Tibial artery (tissue), 4 donors: ENCODE measurements at places on chromosomes 3 and 15.

DNA sequence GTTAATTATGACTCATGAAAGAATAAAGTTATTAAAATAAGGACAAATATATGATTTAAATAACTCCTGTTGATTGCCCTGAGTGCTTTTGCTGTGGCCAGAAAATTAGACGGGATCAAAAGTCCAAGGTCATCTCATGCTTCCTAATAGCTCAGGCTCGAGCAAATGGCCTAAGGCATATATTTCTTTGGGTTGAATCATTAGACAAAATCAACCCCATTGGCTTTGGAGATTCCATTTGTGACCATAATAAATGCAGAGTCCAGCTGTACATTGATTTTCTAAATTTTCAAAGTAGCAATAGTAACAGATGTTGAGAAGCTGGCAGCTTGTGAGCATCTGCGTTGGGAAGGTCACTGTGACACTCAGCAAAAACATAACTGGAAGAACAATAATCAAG lies 464.5 kb upstream of the TGFBR2 start:
- DNase-seq: no peak

DNA sequence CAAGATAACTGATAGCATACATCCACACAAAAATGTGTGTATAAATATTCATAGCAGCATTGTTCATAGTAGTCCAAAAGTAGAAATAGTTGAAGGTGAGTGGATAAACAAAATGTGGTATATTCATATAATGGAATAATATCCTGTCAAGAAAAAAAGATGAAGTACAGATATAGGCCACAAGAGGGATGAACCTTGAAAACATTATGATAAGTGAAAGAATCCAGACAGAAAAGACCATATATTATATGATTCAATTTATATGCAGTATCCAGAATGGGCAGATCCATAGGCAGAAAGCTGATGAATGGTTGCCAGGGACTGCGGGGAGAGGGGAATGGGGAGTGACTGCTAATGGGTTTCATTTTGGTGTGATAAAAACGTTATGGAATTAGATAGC lies 54.3 kb upstream of the TNIK start:
- no peak for DNase-seq

DNA sequence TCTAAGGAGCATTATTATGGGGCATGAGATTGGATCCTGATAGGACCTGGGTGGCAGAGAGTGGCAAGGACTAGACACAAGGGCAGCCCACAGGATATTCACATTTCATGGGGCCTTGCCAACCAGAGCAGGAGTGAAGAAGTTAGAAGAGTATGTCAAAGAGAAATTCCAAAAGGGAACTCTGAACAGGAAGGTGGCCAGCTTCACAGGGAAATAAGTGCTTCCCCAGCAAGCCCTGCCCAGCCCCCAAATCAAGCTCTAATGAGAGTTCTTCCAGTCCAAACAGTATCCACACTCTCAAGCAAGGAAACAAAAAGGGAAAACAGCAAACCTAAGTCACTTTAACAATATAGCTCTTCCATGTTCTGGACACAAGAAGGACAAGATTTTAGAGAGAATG lies 130.2 kb upstream of the COL8A1 start:
- no peak for DNase-seq

GRCh38 chr15:100781961-100782530 lies 97.6 kb upstream of the ALDH1A3 start:
- DNase-seq: peak; percentile 45

- DNase-seq: no peak
Observed at GRCh38 chr15:41438206-41438605, 21.3 kb downstream of the RTF1 start.

- DNase-seq: no peak
Observed at GRCh38 chr3:69764121-69764741, 25.0 kb downstream of the MITF start.

GRCh38 chr15:77646104-77646694 lies 13.5 kb upstream of the LINGO1 start:
- DNase-seq: no peak

DNA sequence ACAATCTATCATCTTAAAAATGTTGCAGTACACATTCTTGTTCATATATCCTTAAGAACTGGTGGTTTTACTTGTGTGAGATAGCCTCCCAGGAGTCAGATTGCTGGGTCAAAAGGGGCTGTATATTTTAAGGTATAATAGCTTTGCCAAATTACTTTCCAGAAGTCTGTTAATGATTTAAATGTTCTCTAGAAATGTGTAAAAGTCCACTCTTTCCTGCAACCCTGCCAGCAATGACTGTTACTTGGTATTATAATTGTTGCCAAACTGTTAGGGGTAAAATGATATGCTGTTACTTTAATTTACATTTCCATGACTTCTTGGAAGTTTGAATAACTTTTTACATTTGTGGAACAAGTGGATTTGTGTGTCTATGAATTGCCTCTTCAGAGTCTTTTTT lies 170.8 kb downstream of the SLC9A9 start:
- no peak for DNase-seq

DNA sequence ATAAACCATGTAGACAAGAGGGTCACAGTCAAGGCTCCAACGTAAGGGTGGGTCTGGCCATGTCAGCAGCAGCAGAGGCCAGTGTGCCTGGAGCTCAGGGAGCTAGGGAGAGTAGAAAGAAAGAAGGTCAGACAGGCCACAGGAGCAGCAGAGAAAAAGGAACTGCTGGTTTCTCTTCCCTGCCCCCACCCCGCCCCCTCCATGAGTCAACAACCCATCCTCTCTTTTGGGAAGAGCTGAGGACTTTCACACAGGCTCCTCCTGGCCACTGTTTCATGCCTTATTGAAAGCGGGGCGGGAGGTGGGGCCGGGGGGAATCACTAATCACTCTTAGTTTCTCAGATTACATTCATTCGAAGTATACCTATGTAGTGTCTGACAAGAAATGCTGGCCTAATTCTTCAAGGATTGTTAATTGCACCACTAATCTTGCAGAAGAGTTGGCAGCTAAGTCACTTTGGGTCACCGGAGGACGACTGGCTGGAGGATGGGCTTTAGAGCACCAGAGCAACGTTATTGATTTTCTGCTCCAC lies 9.1 kb upstream of the SCG3 start:
- peak; percentile 68 for DNase-seq

- DNase-seq: no peak
Observed at GRCh38 chr3:44234648-44235268, 6.9 kb upstream of the TOPAZ1 start.

- no peak for DNase-seq
Observed at GRCh38 chr3:365268-365667, 168.7 kb downstream of the CHL1 start.

DNA sequence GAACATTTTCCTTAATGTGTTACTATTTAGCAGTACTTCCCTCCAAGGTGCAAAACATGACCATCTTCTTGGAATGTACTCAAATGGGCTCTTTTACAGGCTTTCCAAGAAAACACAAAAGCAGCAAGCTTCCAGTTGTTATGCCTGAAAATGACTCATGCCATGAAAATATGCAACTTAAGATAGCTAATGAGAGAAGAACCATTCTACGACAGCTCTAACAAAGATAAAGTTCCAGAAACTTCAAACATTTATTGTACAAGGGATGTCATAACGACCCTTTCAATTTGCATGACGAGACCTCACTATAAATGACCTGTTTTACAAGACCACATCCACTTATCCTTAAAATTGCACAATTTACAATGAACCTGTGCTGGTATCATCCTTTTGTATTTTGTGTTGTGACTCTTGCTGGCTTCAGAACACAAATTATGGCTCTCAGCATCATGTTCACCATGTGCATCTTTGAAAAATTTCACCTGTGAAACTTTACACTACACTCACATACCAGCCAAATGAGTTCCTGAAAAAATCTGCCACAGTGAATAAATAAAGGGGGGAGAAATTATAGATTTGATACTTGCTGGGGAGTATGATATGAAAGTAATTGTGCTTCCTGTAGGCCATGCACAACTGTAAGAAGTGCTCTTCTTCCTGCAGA lies 433.7 kb downstream of the MAGI1 start:
- no peak for DNase-seq

DNA sequence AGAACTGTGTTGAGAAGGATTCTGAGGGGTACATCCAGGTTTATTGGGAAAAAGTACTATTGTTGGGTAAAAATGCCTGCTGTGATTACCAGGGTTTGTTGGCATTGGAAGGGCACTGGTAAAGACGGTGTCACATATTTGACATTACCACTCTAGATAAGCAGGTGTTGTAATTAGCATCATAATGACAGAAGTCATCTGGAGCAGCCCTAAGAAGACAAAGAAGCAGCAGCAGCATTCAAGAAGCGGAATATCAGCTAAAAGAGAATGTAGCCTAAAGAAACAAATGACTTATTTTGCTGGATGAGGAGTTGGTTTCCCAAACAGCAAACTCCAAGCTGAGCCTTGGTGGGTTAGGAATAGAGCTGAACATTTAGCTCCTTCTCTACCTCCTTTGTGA lies 30.5 kb upstream of the ZFAND6 start:
- no peak for DNase-seq

- no peak for DNase-seq
Observed at GRCh38 chr3:123791898-123792297, 92.2 kb downstream of the MYLK start.

DNA sequence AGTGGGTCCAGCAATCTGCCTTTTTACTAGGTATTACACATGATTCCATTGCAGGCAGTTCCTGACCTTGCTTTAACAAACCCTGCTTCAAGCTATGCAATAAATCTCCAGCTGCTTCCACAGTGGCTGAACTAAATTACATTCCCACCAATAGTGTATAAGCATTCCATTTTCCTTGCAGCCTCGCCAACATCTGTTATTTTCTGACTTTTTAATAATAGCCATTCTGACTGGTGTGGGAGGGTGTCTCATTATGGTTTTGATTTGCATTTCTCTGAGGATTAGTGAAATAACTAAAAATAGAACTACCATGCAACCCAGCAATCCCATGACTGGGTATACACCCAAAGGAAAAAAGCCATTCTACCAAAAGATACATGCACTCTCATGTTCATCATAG lies 36.4 kb upstream of the DNAJC13 start:
- no peak for DNase-seq

- DNase-seq: no peak
Observed at GRCh38 chr15:85477730-85478129, 97.3 kb downstream of the AKAP13 start.

GRCh38 chr3:115478359-115478758 lies 145.0 kb upstream of the GAP43 start:
- DNase-seq: no peak

GRCh38 chr3:113194823-113195401 lies 16.4 kb upstream of the BOC start:
- no peak for DNase-seq

DNA sequence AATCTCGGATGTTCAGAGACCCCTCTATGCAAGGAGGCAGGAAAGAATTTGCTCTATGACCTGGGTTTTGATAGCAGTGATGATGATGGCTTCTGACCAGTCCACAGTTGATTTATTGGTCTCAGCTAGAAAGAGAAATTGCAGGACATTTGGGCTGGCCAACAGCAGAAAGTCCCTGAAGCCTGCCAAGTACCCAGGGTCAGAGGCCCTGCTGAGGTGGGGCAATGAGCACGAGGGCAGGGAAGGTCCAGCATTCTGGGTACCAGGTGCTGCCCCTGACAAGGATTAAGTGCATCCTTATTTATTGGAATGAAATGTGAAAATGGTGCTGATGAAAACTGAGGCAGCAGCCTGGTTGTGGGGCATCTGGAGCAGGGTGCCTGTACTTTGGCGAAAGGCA lies 19.8 kb downstream of the C3orf62 start:
- no peak for DNase-seq

- DNase-seq: no peak
Observed at GRCh38 chr15:70186152-70186551, 88.4 kb upstream of the TLE3 start.

- DNase-seq: peak; percentile 2
Observed at GRCh38 chr3:195577645-195578177, 6.0 kb downstream of the APOD start.

DNA sequence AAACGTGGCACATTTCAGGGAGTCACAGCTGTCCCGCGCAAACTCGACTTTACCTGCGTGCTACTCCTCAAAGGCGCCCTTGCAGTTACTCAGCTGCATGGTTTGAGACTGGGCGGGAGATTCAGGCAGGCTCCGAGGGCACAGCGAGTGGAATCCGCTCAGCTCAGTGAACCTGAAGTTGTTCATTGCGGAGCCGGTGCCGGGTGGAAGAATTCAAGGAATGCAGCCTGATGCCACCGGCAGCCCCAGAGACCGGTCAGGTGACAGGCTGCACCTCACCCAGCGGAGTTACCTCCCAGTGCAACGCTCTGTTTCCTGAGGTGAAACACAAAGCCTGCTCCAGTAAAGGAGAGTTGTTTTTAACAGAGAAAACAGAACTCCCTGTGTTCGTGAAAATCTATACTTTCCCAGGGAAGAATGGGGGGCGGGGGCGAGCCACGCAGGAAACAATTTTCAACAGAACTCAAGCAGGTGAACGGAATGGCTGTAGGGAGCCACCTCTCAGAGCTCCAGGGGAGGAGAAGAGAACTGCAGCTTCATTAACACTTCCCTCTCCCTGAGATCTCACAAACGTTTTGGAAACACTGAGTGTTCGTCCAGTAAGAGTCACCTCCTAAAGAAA lies 3.8 kb downstream of the VEPH1 start:
- no peak for DNase-seq

GRCh38 chr15:90060797-90061196 lies 41.5 kb downstream of the IDH2 start:
- DNase-seq: no peak

DNA sequence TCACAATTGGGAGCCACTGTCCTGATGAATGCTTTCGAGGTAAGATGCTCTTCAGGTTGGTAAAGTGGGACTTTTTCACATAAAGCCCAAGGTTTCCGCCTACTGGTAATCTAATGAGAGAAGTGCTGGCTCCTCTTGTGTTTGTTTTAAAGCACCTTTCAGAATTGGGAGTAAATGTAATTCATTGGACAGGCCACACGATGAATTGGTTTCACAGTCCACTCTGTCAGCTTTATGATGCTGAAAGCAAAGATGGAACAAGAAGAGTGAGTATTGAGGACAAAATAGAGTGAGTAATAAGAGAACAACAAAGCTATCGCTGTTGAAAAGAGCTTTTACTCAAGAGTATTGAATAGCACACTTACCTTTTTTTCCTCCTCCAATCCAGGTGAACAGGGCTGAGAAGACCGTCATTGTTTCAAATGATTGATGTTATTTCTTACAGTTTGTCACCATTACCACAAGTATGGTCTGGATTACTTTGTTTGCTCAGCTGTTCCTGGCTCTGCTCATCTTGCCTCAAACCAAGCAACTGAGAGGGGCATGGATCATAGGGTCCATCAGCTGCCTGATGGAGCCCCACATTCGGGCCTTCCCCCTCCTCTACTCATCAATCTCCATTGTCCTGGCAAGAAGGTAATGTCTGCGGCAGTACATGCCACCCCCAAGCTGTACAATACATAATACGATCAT lies 136.1 kb upstream of the CNTN4 start:
- no peak for DNase-seq

GRCh38 chr3:143263852-143264513 lies 144.4 kb downstream of the CHST2 start:
- DNase-seq: no peak

DNA sequence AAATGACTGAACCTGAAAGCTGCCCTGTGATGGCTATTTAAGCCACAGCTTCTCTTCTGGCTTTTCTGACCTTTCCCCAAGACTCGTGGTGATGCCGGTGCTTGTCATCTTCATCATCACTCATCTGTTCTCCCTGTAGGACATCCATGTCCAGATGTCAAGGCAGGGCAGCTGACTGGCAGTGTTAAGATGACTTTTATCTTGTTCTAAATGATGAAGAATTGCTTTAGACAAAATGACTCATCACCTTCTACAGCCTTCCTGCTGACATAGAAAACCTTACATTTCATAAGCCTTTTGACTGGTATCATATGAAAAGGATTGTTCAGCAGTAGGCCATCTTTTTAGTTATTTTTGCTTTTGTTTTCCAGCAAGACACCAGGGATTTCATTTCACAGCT lies 67.0 kb upstream of the GPR149 start:
- no peak for DNase-seq

- DNase-seq: no peak
Observed at GRCh38 chr3:110327870-110328269, 743.7 kb upstream of the NECTIN3 start.
